NCI-H2081 (cell line): ENCODE measurements at places on chromosomes 6 and 20.

GRCh38 chr6:31741815-31742214 is 2.0 kb downstream of the MSH5 start:
- DNase-seq = no peak

- no peak for DNase-seq
These were observed 2.2 kb downstream of the IFNGR1 start for GRCh38 chr6:137216875-137217553.

GRCh38 chr20:49825521-49826033 is 12.9 kb downstream of the SLC9A8 start:
- DNase-seq = no peak

- no peak for DNase-seq
These were observed 364.2 kb downstream of the TFAP2B start for GRCh38 chr6:51182827-51183226.

- DNase-seq = peak; percentile 60
These were observed 14.6 kb upstream of the CFAP206 start for GRCh38 chr6:87393026-87393622.

DNA sequence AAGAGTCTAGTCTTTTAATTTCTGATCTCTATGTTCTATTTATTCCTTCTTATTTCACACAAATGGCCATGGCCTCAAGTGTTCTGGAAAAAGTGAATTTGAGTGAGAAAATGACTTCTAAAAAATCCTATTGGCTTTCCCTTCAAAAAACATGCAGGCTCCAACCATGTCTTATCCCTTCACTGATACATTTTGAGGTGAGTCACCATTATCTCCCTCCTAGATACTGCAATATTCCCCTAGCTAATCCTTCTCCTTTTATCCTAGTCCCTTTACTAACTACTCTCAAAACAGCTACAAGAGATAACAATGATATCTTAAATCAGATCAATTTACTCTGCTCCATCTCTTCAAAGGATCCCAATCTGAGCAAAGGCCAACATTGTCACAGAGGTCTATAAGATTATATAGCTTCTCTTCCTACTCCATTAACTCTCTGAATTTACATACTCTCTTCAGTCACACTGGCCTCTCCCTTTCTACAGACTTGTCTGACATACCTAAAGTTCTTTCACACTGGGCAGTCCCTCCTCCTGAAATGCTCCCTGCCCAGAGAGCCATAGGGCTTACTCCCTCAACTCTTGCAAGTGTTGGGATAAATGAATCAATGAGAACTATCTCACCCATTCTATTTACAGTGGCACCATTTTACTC is 129.2 kb downstream of the TENT5A start:
- no peak for DNase-seq

DNA sequence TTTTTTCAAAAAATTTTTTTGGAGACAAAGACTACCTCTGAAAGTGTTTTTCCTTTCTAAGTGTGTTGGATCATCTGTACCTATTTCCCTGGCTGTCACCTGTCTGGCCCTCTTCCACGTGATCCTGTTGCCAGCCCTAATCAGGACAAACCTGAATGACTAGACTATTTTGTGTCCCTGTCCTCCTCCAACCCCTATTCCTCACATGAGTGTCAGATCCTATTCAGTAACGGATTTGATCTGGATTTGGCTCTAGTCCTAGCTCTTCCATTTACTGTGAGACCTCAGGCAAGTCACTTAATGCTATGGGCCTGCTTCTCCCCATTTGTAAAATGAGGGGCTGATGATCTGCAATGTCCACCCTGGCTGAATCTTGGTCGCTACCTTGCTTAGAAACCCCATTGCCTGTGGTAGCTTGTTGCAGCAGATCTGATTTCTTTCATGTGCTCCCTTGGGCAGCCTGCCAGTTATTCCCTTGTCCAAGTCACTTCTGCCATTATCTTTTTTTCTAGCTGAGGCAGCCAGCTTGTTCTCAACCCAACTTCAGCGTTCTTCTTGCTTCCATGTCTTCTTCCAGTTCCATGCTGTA is 4.8 kb downstream of the PHF20 start:
- DNase-seq = peak; percentile 20

GRCh38 chr20:14986656-14987055 is 649.2 kb upstream of the FLRT3 start:
- DNase-seq = no peak

DNA sequence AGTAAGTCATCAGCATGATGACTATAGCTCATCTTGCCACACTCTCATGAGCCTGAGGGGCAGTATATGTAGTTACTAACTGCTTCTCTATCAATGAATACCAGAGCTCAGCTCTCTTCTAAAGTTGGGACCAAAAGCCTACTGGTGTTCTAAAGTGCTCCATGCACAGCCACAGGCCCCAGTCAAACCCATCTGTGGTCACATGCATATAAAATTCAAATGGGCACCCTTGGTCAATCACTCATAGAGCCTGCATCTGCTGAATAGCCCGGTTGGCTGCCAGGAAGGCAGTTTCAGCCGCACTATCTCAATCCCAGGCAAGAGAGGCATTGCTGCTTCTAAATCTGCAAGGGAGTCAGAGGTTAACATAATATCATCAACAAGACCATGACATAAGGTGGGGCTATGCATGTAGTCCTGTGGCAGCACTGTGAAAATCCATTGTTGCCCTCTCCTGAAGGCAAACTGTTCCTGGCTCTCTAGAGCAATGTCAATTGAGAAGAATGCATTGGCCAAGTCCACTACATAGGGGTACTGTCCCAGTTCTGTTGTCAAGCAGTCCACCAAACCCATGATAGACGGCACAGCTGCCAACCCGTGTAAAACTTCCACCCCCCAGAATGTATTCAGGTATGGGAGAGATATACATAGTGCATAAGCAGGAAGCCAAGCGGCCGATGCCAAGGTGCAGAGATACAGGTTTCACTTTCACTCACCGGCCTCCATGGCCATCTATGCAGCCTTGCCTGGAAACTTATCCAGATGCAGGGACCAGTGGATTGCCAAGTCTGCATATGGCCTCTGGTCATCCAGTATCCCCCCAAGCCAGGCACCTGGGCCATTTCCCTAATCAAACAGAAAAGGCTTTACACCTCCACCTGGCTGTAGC is 76.2 kb downstream of the ALDH8A1 start:
- no peak for DNase-seq

DNA sequence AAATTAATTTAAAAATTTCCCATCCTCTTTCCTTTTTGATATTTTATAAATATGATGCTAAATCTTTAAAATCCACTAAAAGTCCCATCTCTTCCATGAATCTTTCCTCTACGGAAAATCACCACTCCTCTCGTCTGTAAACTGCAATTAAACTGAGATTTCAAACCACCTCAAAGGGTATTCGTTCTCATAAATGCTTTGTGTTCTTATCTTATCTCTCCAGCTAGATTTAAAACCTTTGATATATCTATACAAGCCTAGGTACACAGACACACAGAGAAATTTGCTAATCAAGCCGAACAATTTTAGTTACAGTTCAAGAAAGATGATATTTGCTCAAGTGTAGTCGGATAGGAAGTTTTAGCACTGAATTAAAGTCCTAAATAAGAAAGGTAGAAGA is 214.6 kb upstream of the PRDM1 start:
- DNase-seq = no peak

GRCh38 chr20:58154113-58154512 is 74.3 kb downstream of the ANKRD60 start:
- DNase-seq = no peak

- peak; percentile 56 for DNase-seq
These were observed 8.8 kb upstream of the NDRG3 start for GRCh38 chr20:36754656-36755222.

DNA sequence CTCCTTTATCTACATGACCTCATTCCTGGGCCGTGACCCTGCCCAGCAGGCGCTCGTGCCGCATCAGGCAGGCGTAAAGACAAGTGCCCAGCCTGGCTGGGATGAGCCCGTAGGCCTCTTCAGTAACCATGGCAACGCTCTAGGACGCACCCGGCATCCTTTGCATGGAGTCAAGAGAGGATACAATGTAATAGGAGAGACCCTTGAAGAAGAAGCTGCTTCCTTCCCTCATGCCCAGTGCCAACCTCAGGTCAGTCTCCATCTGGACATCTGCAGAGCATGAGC is 5.0 kb upstream of the LSM14B start:
- DNase-seq = no peak

GRCh38 chr6:434051-434705 is 42.6 kb downstream of the IRF4 start:
- no peak for DNase-seq

- no peak for DNase-seq
These were observed 19.4 kb downstream of the COL11A2 start for GRCh38 chr6:33172688-33173534.

- DNase-seq = no peak
These were observed 151.8 kb downstream of the UNC5CL start for GRCh38 chr6:40887079-40887791.

DNA sequence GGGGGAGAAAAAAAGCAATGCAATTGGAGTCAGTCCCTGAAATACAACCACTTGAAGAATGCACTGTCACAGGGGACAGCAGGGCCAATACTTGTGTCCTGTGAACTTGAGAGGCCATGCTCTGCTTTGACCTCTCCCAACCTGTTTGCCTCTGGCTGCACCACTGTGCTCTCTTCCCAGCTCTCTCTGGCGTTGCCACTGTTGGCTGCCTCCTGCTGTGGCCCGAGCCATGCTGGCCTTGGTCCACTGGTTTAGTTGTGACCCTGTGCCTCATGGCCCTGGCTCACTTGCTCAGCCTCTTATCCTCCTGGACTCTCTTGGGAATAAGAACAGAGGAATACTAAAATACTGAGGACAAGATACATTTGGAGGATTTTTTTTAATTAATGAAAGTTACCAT is 14.5 kb upstream of the FBXO30 start:
- DNase-seq = no peak

- DNase-seq = peak; percentile 83
These were observed 171.6 kb downstream of the PLCB1 start for GRCh38 chr20:8303651-8304050.

DNA sequence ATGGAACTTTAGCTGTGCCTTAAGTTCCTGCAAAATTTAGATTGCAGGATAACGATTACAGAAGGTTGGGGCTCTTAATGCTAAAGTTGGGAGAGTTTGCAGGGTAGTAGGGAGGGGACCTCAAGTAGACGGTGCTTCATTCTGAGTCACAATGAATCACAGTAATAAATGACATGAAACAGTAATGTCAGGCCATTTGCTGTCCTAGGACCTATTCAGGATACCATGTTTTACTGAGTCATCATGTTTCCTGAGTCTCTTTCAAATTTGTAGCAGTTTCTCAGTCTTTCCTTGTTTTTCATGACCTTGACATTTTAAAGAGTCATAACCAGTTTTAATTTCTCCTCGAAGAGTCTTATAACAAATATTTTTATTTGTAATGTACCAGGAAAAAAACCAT is 406.9 kb upstream of the MAP3K7 start:
- DNase-seq = no peak

- no peak for DNase-seq
These were observed 2.4 kb upstream of the DBNDD2 start for GRCh38 chr20:45405571-45406259.

GRCh38 chr6:136604928-136605510 is 54.8 kb upstream of the MAP7 start:
- DNase-seq = no peak
